ENCODE measurements at places on chromosomes 5 and 9.

GRCh38 chr9:84815554-84815953, 146.0 kb downstream of the NTRK2 start:
- no peak for DNase-seq

DNA sequence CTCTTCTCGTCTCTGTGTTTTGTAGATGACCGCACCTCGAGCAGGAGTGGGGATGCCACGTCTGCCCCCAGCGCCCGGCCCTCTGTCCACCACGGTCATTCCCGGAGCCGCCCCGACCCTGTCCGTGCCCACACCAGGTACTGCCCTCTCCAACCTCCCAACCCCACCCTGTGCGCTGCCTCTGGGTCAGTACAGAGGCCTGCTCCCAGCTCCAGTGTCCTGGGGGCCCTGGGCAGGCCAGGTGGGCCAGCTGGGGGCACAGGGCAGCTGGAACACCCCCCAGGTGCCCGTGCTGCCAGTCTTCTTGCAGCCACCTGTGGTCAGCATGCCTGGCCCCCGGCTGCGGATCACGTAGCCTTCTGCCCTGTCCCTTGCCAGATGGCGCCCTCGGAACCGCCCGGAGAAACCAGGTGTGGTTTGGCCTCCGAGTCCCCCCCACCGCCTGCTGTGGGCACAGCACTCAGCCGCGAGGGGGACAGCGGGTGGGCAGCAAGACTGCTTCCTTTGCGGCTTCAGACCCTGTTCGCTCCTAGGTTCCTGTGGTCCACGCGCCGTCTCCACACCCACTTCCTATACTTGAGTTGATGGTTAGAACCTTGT, 133.7 kb downstream of the WNK2 start:
- DNase-seq, result no peak

GRCh38 chr9:133606708-133607025, 2.5 kb downstream of the FAM163B start:
- no peak for DNase-seq

DNA sequence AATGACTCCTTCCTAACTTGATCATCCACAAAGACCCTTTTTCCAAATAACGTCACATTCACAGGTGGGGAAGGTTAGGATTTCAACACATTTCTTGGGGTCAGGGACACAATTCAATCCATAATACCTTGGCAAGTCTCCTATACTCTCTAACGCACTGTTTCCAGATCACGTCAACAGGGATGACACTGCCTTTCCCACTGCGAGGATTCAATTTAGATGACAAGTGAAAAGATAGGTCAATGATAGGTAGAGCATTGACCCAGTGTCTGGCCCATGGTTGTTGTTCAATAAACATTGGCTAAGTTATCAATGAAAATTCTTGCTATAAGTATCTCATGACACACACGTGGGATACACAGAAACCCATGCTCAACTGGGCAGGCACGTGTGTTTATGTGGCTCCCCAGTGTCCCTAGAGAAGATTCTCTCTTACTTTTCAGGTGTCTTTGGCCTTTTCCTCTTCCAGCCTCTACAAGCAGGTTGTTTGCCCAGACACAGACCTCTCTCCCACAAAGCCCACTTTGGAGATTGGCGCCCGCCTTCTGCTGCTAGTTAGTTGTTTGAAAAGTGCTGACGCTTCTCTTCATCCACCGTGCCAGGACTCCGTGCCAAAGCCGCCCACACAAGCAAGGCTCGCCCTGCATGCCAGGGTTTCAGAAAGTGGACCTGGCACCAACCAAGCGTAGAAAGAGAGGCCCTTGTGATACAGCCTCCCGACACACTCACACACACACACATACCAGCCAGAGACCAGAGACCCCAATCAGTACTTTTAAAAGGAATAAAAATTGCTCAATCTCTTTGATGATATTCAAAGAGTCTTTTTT, 594.5 kb downstream of the BNC2 start:
- no peak for DNase-seq

GRCh38 chr5:14252793-14253192, 109.7 kb downstream of the TRIO start:
- no peak for DNase-seq

Data from activated naive CD4-positive, alpha-beta T cell treated with Interleukin-2 at 50 U/mL for 16 hours (primary cell).